Cardiac muscle cell (in vitro differentiated cells and primary cell): ENCODE measurements at places on chromosomes 4 and X. TPM values are rescaled to one million over a fixed set of nuclear protein-coding genes. Genes with fewer than 3 reads are reported as not detected.

DNA sequence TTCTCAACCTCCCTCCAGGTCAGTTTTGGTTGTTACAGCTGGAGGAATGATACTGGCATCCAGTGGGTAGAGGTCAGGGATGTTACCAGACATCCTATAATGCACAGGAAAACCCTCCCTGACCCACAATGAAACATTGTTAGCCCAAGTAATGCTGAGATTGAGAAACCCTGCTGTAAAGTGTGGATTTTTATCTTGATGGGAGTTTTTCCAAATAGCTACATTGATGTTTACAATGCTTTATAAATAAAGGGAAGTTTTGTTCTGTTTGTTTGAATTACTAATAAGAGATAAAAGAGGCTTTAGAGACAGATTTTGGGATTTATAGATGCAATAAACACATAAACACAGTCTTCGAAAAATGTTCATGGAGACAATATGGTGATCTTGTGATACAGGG, 194.0 kb upstream of the NUDT6 start:
- peak; percentile 53 for DNase-seq

DNA sequence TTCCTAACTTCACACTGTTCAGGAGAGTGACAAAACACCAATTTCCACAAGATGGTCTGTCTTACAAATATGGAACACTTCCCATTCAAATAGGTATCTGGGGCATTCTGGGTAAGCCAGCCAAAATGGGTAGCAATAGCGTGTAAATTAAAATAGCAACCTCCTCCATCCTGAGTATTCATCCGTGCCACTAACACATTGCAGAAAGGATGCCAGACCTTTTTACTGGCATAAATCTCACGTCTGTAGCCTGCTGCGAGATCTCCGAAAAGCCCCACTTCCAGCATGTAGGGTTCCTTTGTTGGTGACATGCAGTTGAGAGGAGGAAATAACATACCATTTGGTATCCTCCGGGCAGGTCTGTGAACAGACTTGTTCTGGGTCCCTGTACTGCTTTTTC, 52.7 kb upstream of the RAI2 start:
- no peak for DNase-seq

GRCh38 chr4:104971462-104971861, 175.2 kb upstream of the TET2 start:
- no peak for DNase-seq

- peak; percentile 44 for DNase-seq
Observed at GRCh38 chrX:109629310-109629709, 4.3 kb upstream of the KCNE5 start.

Gene THAP6
- 14.0 and 16.8 TPM in 2 replicates for total RNA-seq

Gene CXCL10
- not detected in 2 replicates for total RNA-seq

Gene GSX2
- not detected in 2 replicates for total RNA-seq

DNA sequence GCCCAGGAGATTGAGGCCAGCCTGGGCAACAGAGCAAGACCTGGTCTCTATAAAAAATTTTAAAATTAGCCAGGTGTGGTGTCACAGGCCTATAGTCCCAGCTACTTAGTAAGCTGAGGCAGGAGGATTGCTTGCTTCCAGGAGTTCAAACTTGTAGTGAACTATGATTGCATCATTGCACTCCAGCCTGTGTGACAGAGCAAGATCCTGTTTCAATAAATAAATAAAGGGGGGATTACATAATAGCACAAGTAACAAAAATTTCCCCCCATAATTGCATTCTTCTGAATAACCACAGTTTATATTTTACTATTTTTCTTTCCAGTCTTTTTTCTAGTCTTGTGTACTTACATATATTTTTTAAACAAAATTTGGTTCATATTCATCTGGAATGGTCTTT, 135.6 kb downstream of the CHIC2 start:
- DNase-seq: no peak

GRCh38 chrX:68536429-68536828, 37.6 kb downstream of the YIPF6 start:
- no peak for DNase-seq

Gene ASB11
- total RNA-seq: 1.2 and 1.5 TPM in 2 replicates

- no peak for DNase-seq
Observed at GRCh38 chr4:99622341-99622740, 35.3 kb downstream of the C4orf54 start.

GRCh38 chrX:23503835-23504539, 163.3 kb upstream of the PRDX4 start:
- DNase-seq: peak; percentile 80

GRCh38 chrX:151515237-151515636, 48.2 kb upstream of the PASD1 start:
- no peak for DNase-seq

Gene SLITRK2
- under 0.01 and 0.09 TPM in 2 replicates for total RNA-seq

DNA sequence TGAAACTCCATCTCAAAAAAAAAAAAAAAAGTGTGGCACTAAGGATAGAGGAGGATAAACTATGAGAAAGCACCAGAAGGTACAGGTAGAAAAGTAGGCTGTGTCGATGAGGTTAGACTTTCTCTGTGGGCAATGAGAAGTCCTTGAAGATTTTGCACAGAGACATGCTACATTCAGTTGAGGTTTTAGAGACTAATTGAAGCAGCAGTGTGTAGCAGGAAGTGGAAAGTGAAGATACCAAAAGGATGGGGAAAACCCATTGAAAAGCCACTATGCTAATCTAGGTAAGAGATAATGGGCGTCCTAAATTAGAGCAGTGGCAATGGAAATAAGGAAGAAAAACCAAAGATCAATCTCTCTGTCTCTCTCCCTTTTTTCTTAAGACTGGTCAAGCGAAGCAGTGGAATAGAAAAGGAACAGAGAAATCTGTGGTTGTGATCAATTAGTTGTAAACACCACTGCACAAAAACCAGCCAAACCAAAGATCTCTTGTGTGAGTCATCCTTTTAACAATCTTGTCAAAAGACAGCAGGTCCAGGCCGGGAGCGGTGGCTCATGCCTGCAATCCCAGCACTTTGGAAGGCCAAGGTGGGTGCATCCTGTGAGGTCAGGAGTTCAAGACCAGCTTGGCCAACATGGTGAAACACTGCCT, 3.5 kb downstream of the SPINK2 start:
- no peak for DNase-seq

DNA sequence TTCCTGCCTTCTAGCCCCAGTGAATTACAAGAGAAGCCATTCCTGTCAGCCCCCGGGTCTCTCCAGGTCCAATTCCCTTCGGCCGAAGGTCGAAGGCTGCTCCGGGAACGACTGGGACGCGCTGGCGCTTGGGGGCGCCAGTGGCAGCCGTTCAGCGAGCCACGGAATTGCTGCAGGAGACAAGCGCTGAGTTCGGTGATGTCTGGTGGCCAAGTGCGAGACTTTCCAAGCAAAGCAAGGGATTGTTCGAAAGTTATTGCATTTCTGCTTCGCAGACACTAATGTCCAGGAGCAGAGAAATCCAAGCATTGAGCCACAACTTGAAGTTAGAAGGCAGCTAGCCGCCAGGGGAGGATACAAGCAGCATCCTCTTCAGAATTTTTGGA, 1.1 kb upstream of the DKK2 start:
- peak; percentile 74 for DNase-seq

Gene CSAG2
- total RNA-seq: not detected in 2 replicates

DNA sequence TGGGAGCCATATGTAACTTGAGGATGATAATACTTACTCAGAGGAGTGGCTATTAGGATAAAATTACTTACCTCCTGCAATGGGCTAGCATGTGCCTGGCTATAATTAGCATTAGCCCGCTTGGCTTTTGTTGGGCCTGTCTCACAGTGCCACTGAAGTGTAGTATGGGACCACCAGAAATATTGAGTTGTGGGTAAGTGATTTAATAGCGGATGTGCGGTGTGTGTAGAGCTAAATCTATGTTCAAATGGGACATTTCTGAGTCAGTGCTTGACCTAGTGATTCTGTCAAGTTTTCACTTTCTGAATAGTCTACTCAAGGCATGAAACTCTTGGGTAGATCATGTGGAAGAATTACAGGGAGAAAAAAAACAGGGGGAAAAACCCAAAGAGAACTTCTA, 3.5 kb upstream of the CLNK start:
- DNase-seq: no peak

Gene TSPAN7
- total RNA-seq: 22.0 and 23.1 TPM in 2 replicates

GRCh38 chr4:174512745-174513144, 9.5 kb downstream of the HPGD start:
- no peak for DNase-seq

Gene SHROOM4
- 1.8 and 1.9 TPM in 2 replicates for total RNA-seq

Gene SLC38A5
- total RNA-seq: 1.6 TPM in 1 of 2 replicates, not detected in the other

Gene RAB41
- not detected in 2 replicates for total RNA-seq

DNA sequence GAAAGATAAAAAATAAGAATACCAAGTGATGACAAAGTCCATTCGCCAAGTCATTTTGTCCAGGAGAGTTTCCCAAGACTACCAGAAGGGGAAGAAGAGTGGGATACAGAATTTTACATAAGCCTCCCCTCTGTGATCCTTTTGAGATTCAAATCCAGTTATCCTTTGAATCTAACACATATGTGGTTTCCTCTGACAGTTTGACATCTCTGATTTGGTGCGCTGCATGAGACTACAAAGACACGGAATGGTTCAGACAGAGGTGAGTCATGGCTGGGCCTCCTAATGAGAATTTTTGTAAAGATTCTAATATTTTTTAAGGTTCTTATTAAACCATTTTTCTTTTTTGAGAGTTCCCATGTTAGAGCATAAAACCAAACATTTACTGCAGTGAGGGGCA, 38.3 kb downstream of the SLC10A6 start:
- DNase-seq: no peak

GRCh38 chrX:118221270-118221669, 104.7 kb upstream of the KLHL13 start:
- DNase-seq: no peak

DNA sequence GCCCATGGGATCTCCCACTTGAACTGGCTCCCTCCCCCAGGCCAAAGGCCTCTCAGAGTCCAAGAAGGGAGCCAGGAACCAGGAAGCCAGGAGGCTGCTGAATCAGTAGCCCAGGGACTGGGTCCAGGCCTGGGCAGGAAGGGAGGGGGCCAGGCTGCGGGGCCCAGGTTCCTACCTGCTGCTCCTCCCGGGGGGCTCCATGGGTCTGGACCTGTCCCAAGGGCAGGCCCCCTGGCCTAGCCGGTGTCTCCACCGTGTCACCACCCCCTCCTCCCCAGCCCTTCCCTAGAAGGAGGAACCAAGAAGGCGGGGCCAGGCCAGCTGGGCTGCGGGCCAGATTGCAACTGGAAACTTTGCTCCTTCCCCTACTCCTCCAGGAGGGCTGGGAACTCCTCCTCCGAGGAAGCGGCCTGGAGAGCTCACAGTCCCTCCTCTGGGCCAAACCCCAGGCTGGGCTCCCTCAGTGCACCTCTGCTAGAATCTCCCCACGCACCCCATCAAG, at the start of gene IQSEC2:
Gene IQSEC2, minus strand, starts transcription at position 264 of the 502 bp plus-strand sequence.
- peak; percentile 84 for DNase-seq

Gene FGFBP1
- total RNA-seq: not detected in 2 replicates

GRCh38 chrX:13764281-13764680, 29.7 kb downstream of the OFD1 start:
- DNase-seq: no peak

GRCh38 chrX:9141496-9141895, 107.6 kb upstream of the FAM9B start:
- DNase-seq: peak; percentile 5

Gene GPR143
- 4.5 and 6.3 TPM in 2 replicates for total RNA-seq

GRCh38 chrX:25534091-25534490, 518.3 kb upstream of the ARX start:
- DNase-seq: no peak

- DNase-seq: no peak
Observed at GRCh38 chr4:47675806-47676205, 162.1 kb downstream of the CORIN start.

Gene OPN1MW2
- total RNA-seq: not detected in 2 replicates

- DNase-seq: no peak
Observed at GRCh38 chr4:113436360-113436759, 325.2 kb downstream of the CAMK2D start.

DNA sequence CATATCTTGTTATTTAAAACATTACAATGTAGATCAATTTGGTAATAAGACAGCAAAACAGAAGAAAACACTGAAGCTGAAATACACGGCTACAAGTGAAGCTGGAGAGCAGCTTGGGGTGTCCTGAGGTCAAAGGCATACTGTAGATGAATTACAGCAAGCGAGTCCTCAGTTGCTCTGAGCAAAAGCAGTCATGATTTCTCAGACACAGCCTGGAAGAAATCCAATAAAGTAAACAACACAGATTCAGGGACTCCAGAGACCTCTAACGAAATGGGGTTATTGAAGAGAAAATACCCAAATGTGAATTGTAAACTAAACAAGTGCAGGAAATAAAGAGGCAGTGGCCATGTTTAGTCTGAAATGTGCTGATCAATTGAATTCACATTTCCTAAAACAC, 324.4 kb downstream of the CAMK2D start:
- DNase-seq: peak; percentile 53

GRCh38 chr4:153722036-153722435, 37.8 kb downstream of the RNF175 start:
- DNase-seq: no peak

Gene HSD17B11
- 10.1 and 18.9 TPM in 2 replicates for total RNA-seq
